Progenitor cell of endocrine pancreas (in vitro differentiated cells): ENCODE measurements at places on chromosomes 12 and 14. TPM values are rescaled to one million over a fixed set of nuclear protein-coding genes. Genes with fewer than 3 reads are reported as not detected.

The GPR132 gene
- 0.57 and 0.69 TPM in 2 replicates for total RNA-seq

The OLR1 gene
- not detected in 2 replicates for total RNA-seq

The SUPT16H gene
- total RNA-seq: 106 and 108 TPM in 2 replicates

DNA sequence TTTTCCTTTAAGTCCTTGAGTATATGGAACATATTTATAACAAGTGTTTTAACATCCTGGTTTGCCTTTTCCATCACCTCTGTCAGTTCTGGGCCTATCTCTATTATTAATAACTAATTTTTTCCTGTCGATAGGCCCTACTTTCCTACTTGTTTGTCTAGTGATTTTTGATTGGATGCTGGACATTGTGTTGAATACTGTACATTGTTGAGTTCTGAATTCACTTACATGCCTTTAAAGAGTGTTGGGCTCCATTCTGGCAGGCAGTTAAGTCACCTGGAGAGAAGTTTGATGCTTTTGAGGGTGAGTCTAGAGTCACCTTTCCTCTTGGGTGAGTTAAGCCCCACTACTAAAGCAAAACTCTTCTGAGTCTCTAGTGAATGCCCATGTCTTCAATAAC, 77.5 kb upstream of the C14orf180 start:
- DNase-seq: no peak

DNA sequence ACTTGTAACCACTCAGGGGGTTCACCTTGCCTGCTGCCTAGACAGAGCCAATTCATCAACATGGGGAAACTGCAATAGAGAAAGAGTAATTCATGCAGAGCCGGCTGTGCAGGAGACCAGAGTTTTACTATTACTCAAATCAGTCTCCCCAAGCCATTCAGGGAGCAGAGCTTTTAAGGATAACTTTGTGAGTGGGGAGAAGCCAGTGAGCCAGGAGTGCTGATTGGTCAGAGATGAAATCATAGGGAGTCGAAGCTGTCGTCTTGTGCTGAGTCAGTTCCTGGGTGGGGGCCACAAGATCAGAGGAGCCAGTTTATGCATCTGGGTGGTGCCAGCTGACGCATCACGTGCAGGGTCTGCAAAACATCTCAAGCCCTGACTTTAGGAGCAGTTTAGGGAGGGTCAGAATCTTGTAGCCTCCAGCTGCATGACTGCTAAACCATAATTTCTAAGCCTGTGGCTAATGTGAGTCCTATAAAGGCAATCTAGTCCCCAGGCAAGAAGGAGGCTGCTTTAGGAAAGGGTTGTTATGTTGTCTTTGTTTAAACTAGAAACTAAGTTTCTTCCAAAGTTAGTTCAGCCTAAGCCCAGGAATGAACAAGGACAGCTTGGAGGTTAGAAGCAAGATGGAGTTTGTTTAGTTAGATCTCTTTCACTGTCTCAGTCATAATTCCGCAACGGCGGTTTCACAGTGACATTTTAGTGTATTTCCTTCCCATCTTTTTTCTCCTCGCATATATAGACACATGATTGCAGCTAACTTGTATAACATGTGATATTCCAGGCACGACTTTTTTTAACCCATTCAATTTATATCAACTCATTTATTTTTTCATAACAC, 68.9 kb upstream of the NCOR2 start:
- no peak for DNase-seq

DNA sequence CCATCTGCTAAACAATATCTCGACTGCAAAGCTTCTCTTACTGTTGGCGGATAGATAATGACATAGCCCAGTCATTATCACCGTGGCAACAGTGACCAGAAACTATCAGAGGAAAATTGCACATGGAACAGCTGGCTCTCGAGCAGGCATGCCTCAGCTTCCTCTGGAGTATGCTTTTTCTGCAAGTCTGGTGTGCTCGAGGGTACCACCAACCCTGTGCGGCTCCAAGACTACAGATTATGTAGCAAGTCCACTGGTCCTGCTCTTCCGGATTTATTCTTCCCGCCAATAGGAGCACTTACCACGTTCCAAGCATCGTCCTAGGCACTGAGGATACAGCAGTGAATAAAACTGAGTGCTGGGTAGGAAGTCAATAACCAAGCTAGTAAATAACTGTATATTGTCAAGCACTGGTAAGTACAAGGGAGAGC, 1.4 kb upstream of the GLRX5 start:
- DNase-seq: no peak

DNA sequence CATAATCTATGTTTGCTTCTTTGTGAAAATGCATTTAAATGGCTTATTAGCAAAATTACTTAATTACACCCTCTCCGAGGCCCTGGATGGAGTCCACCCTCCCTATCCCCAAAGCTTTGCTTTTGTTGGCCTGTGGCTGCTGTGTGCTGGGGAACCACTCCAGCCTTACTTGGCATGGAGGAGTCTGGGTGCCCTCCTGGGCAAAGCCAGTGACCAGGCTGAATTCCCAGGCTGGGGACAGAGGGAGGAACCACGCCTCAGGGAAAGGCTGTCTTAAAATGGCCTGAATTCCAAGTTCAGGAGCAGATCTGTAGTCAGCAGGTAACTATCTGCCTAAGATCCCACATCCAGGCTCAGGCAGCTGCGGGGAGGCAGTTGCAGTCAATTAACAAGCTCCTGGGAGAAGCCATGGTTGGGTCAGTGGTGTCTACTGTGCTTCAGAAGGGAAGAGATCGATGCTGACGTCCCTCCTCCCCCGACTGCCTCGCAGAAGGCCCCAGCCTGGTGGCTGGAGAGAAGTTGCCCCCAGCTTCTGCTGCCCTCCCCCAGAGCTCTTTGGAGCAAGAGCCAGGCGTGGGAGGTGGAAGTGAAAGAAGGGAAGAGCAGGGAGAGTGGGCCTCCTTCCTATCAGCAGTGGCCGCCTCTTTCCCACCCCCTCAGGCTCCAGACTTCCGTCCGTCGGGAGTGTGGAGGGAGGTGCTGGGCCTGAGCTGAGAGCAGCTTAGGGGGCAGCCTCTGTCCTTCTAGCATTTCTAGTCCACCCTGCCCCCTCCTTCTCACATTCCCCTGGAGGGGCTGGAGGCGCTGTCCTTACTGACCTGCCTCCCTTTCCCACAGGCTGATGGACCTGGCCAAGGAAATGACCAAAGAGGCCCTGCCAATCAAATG, 11.3 kb downstream of the VASH1 start:
- no peak for DNase-seq

DNA sequence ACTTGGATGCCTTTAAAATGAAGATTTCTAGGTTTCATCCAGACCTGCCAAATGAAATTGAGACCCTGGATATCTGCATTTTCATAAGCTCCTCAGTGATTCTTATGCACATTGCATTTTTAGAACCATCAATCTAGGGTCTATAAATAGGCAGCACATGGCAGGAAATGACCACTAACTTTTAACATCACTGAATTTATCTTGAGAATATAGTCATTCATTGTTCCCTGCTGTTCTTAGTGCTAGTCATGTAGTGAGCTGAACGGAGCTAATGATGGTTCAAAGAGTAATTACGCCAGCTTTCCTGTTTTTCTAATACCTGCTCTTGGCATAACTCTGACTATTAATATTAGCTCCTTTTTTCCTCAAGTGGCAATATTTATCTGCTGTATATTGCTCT, 91.6 kb downstream of the TPH2 start:
- no peak for DNase-seq

GRCh38 chr14:33617154-33617553, 333.7 kb downstream of the EGLN3 start:
- no peak for DNase-seq

GRCh38 chr12:9588749-9589148, 19.0 kb downstream of the KLRB1 start:
- no peak for DNase-seq

GRCh38 chr14:42517806-42518500, 911.3 kb downstream of the LRFN5 start:
- no peak for DNase-seq

- DNase-seq: peak; percentile 51
Measured at GRCh38 chr12:119938049-119938667, 50.9 kb upstream of the BICDL1 start.

DNA sequence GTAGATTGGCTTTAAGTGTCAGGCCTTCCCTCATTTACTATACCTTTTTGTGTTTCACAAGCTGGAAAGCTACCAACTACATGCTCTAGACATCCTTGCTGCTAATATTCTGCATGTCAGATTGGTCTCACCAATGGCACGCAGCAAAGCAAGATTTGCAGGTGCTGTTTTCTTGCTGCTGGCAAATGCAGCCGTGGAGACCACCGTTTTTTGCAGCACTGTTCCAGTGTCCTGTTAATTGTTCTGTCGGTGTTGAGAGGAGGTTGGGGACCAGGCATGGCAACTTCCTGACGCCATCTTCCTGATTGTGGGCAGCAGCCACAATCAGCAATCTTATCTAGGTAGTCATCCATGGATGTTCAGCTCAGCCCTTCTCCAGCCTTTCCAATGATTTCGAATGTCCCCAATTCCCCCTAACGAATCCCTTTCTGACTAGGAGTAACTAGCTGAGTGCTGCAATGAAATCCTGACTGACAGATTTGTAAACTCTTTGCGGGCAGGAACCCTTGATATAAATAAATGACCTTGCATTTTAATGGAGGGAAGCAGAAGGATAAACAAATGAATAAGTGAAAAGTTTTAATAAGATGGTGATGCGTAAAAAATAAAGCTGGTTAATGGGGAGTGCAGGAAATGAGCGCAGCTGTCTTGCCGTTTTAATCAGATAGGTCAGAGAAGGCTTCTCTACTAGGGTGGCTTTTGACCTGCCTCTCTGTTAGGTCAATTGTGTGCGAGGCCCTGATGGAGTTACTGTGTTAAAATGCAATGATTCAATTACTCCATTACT, 574 bp upstream of the CRADD start:
- DNase-seq: no peak

- no peak for DNase-seq
Measured at GRCh38 chr12:104299842-104300481, 3.6 kb upstream of the EID3 start.

- no peak for DNase-seq
Measured at GRCh38 chr12:58566599-58566998, 353.7 kb downstream of the LRIG3 start.

- DNase-seq: no peak
Measured at GRCh38 chr12:38350342-38351174, 34.0 kb downstream of the ALG10B start.

DNA sequence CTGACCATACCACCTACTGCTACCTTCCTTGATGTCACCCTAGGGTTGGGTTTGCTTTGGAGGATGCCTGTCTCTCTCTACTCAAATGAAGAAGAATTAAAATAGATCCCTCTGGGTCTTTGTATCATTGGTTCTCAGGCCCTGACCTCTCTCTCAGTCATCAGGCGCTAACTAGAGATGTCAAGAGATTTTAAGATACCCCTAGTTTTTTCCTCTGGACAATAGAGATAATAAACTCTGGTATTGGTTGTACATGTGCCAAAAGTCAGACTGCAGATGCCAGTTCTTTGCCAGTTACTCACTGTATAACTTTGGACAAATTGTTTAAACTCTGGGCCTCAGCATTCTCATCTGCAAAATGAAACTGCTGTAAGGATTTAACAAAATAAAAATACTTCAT, 31.5 kb downstream of the ITPR2 start:
- DNase-seq: no peak
